Stimulated activated CD8-positive, alpha-beta memory T cell treated with anti-CD3 and anti-CD28 coated beads, Interleukin-4, amount 100 ng/mL, for 1 hour (primary cell): ENCODE measurements at places on chromosomes 4 and X.

DNA sequence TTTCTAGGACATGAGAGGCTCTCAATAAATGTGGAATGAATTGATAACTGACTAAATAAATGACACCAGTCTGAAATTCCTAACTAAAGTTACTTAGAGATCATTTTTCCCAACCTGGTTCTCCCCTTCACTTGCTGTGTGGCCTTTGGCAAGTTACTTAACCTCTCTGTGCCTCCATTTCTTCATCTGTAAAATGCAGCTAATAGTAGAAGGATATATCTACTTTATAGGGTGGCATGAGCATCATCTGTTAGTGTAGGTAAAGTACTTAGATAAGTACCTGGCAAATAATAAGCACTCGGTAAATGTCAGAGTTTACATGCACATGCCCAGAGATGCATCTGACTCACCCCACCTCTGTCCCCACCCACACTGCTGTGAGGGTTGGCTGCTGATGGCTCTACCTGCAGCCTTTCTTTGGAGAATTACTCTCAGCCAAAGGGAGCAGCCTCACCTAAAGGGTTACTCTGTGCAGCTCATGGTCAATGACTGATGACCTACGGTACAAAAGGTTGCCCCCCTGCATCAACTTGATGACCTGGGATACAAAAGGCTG lies 139.3 kb downstream of the CHIC2 start:
- DNase-seq = no peak

- no peak for DNase-seq
Observed at GRCh38 chrX:122586831-122587230, 597.2 kb upstream of the GRIA3 start.

- no peak for DNase-seq
Observed at GRCh38 chr4:1305261-1305711, 15.6 kb downstream of the MAEA start.

- no peak for DNase-seq
Observed at GRCh38 chr4:137180349-137180748, 351.9 kb downstream of the PCDH18 start.

GRCh38 chrX:20529301-20529700 lies 262.6 kb upstream of the RPS6KA3 start:
- no peak for DNase-seq

DNA sequence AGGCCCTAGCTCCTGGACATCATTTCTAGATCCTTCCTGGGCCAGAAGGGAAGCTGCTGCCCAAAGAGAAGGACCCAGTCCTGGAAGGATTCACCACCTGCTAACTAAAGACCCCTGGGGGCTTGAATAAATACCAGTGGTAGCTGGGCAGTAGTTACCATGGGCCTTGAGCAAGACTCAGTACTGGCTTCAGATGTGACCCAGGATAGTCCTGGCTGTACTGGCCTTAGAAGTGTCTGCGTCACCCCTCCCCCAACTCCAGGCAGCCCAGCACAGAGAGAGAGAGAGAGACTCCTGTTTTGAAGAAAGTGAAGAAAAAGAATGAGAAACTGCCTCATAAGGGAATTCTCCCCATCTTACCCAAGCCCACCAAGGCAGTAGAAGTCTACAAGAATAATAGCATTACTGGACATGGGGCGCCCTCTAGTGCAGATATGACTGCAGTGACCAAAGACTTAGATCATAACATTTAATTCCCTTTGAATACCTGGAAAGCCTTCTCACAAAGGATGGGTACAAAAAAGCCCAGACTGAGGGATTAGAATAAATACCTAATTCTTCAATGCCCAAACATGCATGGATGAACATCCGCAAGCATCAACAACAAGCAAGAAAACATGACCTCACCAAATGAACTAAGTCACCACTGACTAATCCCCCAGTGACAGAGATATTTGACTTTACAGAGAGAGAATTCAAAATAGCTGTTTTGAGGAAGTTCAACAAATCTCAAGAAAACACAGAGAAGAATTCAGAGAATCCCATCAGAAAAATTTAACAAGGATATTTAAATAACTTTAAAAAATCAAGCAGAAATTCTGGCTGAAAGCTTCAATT lies 171.8 kb downstream of the HNRNPD start:
- DNase-seq = no peak

DNA sequence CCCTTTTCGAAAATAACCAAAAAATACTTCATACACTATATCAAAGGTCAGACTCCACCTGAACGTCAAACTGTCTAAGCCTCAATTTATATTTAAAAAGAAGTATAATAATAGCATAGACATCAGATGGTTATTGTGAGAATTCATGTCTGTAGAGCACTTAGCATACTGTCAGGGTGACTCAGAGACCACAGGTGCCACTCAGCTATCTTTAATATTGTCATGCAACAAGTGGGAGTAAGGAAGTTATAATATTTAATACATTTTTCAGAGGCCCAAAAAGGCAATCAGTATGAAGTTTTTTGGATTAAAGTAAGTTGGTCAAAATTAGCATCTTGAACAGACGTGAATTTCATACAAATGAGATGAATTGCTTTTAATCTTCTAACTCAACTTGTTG lies 93.3 kb downstream of the PHOX2B start:
- DNase-seq = no peak

DNA sequence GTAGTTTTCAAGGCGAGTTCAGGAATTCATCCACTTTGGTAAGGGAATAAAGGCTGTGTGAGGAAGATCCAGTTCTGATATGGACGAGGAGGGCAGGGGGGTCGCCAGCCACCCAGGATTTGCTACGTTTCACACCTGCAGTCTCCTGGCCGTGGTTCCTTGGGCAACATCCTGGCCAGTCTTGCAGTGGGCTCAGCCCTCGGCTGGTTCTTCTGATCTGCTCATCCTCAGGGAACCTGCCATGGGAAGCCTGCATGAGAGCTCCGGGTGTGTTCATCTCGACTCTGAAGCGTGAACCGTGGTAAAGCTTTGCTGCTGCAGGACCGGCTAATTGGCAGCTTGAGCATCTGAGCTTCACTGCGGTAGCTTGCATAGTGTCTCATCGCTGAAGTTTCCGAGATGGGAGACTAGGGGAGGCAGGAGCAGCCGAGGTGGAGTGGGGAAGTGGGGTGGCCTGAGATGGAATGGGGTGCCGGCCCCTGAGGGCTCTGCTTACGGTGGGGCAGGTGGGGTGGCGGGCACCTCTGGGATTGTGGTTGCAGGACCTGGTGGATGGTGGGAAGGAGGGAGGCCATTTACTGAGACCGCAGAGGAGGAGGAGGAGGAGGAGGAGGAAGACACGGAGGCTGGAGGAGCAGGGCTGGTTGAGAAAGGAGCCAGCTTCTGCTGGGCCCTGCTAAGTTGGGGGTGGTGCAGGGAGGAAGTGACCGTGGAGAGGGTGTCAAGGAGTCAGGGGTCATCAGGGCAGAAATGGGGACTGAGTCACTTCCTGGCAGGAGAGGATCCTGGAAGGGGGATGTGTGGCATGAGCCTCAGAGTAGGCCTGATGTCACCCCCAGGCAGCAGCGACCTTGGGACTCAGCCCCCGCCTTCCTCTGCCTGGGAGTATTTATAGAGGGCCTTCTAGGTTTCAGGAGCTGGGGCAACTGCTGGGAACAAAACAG lies 213.1 kb upstream of the PSAPL1 start:
- DNase-seq = no peak

DNA sequence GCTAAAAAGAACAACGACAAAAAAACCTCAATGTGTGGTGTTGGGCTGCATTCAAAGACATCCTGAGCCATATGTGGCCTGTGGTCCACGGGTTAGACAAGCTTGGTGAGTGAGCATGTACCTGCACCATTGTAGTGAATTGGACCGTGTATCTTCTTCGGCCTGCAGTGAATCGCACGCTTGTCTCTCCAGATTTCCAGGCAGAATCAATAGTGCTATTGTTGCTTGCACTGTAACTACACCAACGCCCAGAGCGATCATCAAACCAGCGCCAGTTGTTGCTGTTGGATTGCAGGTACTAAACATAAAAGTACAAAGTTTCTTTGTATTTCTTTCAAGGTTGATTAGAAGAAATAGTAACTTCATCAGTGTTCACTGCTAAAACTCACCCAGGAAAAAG lies 101.6 kb downstream of the HUWE1 start:
- DNase-seq = no peak

GRCh38 chrX:115318139-115318538 lies 28.6 kb downstream of the LUZP4 start:
- no peak for DNase-seq

GRCh38 chrX:119186763-119187162 lies 49.3 kb upstream of the PGRMC1 start:
- DNase-seq = no peak

DNA sequence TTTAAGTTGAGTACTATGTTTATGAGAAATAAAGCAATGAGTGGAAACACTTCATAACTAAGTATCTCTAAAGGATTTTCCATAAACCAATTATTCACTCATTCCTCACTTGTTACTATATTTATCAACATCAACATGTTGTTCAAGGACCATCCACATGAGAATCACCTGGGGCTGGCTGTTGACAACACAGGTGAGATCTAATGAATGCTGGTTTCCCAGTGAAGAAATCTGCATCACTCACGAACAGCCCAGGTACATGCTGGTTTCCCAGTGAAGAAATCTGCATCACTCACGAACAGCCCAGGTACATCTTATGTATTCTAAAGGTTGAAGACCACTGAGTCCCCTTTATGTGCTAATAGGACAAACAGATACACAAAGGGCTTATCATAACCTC lies 32.5 kb downstream of the TSPAN5 start:
- DNase-seq = no peak

DNA sequence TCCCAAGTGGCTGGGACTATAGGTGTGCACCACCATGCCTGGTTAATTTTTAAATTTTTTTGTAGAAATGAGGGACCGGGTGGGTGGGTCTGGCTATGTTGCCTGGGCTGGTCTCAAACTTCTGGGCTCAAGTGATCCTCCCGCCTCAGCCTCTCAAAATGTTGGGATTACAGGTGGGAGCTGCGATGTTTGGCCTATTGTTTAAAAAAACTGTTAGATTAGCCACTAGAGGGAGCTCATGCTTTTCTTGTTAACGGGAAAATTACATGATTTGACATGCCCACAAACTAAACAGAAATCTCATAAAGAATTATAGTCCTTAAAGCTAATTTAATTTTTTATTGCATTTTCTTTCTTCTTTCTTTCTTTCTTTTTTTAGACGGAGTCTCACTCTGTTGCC lies 5.0 kb upstream of the SDAD1 start:
- no peak for DNase-seq

DNA sequence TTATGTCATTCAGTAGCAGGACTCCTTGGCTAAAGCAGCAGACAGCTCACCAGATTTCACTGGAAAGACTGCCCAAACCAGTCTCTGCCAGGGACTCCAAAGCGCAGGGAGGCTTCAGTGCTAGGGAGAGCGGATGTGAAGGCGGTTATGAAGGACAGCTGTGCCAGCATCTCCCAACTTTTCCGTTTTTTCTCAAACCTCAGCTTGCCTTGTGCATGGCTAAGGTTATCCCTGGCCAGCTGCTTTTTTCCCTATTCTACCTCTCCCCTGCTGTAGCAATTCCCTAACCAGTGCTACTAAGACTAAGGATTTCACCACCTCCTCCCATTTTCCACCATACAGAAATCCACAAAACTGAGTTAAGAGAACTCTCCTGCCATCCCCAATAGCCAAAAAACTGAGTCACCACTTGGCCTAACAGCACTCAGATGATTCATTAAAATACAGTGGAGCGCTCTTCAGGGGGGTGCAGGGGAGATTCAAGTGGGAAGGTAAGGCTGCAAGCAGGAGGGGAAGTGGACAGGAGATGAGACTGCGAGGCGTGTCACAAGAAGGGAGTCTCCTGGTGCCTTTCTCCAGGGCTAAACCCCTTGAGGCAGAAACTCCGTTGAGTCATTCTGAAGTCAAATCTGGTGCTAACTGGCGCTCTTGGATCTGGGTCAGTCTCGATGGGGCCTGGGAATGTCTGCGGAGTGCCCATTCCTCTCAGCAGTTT lies 90.7 kb downstream of the PALLD start:
- DNase-seq = no peak

GRCh38 chr4:102901804-102902203 lies 33.0 kb downstream of the CISD2 start:
- no peak for DNase-seq

DNA sequence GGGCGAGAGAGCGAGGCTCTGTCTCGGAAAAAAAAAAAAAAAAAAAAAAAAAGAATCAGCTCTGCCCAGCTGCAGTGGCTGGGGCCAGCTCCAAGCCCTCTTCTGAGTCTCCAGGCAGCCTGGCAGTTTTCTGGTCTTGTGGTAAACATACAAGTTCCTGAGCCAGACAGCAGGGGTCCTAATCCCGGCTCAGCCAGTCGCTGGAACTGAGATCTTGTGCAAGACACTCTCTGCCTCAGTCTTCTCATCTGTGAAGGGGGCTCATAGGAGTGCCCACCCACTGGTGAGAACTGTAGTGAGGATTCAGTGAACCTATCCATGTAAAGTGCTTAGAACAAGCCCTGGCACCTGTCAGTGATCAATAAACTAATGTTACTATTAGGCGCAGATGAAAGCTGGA lies 41.8 kb downstream of the C4orf50 start:
- no peak for DNase-seq

DNA sequence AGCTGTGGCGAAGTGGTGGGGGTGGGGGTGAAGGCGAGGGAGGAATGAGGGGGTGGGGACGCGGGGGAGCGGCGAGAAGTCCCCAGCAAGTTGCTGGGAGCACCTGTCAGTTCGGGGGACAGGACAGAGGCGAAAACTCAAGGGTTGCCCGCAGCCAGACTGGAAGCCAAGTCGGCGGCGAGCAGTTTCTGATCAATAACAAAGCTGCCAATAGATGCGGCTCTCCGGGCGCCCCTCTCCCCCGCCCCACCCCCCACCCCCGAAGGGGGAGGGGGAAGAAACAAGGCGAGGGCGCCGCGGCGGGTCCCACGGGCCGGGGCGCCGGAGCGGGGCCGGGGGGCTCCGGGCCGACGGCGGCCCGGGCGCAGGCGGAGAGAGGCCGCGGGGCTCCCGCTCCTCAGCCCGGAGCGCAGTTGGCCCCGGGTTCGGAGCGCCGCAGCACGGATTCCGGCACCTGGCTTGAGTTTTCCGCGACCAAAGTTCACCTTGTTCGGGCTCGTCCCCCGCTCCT lies 379 bp downstream of the PDGFC start:
- no peak for DNase-seq

DNA sequence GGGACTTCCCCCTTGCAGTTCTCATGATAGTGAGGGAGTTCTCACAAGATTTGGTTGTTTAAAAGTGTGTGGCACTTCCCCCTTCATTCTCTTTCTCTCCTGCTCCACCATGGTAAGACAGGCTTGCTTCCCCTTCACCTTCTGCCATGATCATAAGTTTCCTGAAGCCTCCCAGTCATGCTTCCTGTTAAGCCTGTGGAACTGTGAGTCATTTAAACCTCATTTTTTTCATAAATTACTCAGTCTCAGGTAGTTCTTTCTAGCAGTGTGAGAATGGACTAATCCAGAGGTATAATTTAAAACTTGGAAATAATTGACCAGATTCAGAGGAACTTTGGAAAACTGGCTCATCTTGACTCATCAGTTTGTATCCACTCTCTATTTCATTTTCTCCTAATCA lies 129.0 kb downstream of the TMEM47 start:
- no peak for DNase-seq

GRCh38 chr4:151753056-151753455 lies 7.8 kb downstream of the GATB start:
- no peak for DNase-seq

DNA sequence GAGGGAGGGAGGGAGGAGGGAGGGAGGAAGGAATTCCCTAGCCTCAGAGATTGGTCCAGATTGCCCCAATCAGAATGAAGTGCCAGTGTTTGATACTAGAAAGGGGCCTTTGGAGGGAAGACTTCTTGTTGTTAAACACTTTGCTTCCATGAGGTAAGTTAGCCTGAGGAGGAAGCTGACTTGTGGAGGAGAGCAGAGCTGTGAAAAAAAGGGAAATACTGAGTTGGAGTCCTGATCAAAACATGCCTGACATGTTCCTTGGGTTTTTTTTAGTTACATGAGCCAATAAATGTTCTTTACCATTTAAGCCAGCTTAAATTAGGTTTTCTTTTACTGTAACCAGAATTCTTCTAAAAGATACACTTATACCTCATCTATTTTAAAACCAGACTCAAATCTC lies 57.6 kb downstream of the GSX2 start:
- DNase-seq = no peak
